ENCODE measurements at places on chromosomes 1 and 21.

- no peak for DNase-seq
These were observed 4.7 kb downstream of the SLC1A7 start for GRCh38 chr1:53137729-53138128.

- DNase-seq = no peak
These were observed 24.9 kb downstream of the ITGB3BP start for GRCh38 chr1:63498106-63498505.

- DNase-seq = no peak
These were observed 107.0 kb downstream of the NAV1 start for GRCh38 chr1:201645956-201646355.

DNA sequence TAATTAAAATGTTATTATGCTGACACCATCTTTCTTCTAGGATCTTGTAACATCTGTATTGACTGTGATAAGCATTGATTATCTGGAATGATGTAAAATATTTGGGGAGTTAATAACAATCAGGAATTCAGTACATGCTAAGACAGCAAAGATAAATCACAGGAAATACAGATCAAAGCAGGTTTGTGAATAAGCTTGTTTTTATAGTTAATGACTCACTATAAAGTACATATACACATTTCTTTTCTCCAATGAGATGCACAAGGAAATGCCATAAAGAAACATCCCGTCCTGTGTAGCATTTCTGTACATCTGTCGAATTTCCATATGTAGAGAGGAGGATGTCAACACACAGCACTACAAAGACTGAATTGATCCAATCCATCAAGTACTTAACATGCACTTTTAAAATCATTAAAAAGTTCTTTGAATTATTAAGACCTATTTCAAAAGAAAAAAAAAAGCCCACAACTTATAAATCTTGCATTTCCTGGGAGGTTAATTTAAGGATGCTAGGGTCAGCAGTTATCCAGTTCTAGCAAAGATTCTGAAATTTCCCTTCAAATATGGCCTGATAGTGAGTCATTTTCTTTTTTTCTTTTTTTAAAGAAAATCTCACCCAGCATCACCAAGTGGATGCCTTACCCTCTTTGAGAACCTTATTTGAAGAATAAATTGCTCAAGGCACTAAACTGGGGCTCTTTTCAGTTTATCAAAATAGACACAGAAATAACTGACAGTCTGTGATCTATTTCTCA lies 243.2 kb upstream of the NR5A2 start:
- no peak for DNase-seq

GRCh38 chr1:3276341-3276800 lies 178.1 kb upstream of the ARHGEF16 start:
- no peak for DNase-seq

DNA sequence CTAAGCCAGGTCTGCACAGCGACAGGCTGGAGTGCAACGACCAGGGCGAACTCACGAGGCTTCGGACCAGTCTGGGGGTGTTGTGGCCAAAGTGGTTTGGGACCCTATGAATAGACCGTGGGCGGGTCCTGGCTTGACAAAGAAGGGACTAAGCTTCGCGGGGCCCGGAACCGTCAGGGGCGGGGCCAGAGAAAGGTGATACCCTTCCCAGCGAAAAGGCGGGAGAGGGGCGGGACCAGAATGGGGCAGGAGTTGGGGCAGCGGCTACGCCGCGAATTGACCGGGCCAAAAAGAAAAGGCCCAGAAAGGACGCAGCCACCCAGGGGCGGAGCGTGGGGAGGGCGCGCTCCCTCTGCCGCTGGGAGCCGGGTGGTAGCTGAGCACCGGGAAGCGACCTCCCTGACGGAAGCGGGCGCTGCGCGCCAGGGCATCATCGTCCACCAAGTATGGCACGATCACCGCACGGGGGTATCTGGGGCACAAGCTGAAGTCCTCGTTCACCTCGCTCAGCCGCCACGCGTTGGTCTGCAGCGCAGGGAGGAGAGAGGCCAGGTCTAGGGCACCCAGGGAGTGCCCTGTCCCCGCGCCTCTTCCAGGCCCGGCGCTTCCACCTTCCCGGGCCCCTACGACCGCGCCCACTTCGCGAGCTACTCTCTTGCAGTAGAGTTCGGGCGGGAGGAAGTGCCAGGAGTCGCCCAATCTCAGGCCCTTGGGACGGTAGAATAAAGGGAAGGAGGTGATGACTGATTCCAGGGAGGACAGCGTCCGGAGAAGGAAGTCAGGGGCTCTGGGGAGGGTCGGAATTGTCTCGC lies 6.7 kb upstream of the FAM167B start:
- DNase-seq = peak; percentile 45

DNA sequence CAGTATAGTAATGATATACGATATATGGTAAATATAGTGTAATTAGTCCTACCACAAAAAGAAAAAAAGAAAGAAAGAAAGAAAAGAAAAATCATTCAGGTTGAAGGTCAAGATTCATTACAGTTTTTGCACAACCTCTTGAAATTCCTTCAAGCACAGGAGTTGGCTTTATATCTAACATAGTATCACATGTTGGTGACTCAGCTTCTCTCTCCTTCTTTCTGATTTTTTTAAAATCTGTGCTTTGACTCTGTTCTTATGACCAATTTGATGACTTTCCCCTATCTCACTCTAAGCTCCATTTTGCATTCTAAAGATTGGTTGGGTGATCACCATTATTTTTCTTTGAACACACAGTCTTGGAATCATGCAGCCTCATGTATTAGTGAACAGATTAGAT lies 148.2 kb upstream of the COL11A1 start:
- no peak for DNase-seq

DNA sequence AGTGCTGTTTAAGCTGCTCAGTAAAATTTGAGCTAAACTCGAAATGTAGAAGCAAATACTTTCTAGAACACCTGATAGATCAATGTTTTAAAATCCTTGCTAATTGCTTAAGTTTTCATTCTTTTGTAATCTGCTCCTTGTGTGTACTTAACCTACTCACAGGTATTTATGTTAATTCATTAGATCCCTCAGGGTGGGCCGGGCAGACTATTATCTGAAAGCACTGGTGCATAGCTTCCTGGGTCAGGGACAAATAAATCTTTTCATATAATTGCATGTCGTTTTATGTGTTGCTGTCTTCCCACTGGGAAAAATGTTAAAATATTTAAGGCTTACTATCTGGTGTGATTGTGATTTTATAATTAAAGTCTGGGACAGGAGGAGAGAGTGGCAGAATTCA lies 440.5 kb downstream of the SMYD3 start:
- no peak for DNase-seq

- DNase-seq = peak; percentile 72
These were observed 6.0 kb upstream of the PITHD1 start for GRCh38 chr1:23772049-23772853.

DNA sequence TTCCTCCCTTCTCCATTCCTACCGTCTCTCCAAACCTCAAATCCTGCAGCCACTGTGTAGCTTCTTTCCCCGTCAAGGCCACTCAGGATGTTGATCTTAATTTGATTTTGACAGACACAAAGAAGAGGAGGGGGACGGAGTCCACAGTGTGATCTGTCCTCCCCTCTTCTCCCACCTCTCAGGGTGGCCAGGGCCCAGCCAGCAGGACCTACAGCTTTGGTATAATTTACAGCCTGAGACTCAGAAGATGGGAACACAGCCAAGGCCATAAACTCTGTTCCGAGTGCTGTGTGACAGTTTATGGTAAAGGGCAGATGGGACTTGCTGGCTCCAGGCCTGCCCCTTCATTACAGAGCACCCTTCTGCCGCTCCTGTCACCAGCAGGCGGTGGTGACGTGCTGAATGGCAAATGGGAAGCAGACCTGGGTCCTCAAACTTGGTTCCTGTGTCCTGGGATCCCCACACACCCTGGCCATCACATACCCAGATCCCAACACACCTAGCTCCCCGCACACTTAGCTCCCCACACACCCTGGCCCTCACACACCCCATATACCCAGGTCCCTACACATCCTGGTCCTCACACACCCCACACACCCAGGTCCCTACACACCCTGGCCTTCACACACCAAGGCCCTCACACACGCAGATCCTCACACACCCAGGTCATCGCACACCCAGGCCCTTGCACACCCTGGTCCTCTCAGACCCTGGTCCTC lies 71.6 kb downstream of the CD2 start:
- no peak for DNase-seq

GRCh38 chr1:31505911-31506497 lies 70.3 kb upstream of the TINAGL1 start:
- no peak for DNase-seq

DNA sequence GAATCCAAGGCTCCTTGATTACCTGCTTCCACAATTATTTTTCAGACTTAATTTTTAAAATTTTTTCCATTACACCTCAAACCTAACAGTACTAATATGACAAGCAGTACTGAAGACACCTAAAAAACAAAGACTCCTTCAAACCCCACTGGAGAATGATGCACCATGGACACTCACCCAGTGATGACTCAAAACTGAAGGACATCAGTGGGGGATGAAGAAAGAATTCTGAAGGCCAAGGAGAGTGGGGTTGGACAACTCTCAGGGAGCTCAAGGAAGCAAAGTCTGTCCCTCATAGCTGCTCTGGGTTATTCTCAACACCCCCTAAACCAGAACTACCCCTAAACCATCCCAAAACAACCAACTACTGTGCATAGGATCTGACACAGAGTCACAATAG lies 2.4 kb upstream of the ARHGAP29 start:
- no peak for DNase-seq

DNA sequence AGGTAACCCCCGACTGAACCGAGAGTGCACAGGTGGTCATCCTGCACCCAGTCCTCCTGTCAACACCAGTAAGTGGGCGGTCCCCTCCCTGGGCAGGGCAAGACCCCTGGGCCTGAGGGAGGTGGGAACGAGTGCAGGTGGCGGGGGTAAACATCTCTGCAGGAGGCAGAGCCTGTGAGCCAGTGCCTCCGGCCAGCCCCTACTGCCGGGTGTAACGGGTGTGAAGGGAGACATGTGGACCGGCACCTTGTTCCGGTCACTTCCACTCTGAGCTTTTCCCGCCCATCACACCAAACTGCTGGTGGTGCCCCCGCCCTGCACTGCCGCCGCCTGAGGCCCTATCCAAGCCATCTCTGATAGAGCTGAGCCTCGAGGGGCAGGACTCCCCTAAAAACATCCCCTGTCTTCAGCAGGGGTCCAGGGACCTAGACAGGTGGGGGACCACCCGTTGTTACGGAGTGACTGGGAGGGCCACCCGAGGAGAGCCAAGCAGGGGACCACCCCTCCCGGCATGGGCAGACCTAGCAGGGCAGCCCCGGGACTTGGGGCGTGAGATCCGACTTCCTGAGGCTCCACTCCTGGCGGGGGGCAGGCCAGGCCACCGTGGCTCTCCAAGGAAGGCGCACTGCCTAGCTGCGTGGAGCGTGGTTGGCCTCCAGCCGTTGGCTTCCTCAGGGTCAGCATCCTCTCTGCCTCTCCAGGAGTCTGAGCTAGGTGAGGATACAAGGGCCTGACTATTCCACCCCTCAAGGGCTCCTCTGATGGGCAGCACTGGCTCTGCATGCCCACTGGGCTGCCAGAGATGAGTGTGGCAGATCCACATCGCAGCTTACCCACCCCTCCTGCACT lies 43.8 kb upstream of the LBR start:
- no peak for DNase-seq

- peak; percentile 16 for DNase-seq
These were observed 306.2 kb downstream of the TTLL7 start for GRCh38 chr1:83692524-83693381.

DNA sequence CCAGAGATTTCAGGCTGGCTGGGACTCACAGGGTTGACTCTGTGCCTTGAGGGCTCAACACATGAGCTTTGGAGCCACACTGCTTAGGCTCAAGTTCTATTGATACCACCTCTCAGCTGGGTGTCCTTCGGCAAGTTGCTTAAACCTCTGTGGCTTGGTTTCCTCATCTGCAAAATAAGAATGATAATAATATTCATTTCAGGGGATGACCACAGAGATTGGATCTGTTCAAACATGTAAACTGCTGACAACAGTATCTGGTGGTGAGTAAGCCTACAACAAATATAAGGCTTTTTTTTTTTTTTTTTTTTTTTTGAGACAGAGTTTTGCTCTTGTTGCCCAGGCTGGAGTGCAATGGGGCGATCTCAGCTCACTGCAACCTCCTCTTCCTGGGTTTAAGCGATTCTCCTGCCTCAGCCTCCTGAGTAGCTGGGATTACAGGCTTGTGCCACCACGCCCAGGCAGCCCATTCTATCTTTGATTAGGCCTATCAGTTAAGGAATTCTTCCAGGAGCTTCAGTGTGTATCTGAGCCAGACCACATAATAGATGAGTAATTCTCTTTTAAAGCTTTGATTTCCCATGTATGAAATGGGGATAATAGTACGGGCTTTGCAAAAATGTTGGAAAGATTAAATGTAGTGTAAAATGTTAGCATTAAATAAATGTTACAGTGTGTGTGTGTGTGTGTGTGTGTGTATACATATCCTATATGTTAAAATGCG lies 437.6 kb downstream of the PRDM2 start:
- no peak for DNase-seq

- peak; percentile 70 for DNase-seq
These were observed 47.5 kb downstream of the HSF2BP start for GRCh38 chr21:43611598-43612369.

DNA sequence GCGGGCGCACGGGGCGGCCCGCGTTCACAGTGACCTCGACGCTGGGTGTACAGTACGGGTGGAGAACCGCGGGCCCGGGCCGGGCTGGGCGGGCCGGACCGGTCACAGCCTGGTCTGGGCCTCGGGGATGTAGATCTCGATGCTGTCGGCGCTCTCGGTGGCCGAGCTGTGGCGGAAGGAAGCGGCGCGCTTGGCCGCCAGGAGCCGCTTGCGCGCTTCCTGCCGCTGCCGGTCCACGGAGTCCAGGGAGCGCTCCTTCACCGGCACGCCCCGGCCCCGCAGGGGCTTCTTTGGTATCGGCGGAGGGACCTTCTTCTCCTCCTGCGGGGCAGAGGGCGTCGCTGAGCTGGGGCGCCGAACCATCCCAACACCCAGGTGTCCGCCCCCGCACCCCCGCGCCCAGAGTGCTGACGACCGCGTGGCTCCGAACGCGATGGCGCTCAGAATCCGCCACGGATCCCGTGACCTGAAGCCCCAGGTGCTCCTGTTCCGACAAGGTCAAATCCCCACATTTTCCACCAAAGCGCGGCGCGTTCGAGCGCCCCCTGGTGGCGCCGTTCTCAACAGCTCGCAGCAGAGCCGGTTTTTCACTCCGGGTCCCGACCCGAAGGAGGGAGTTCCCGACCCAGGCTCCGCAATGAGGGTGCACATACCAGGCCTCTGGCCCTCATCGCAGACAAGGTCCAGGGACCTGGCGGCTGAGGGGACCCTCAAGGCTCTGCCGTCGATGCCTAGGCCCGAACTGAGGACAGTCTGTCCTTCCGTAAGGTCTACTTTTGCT lies 6.6 kb upstream of the SMIM12 start:
- peak; percentile 93 for DNase-seq

GRCh38 chr1:26694638-26695355 lies 1.0 kb upstream of the ARID1A start:
- peak; percentile 32 for DNase-seq

- no peak for DNase-seq
These were observed 7.2 kb downstream of the INAVA start for GRCh38 chr1:200901796-200902444.

Data from GM20000 (cell line).